ENCODE measurements at places on chromosomes 12 and 14. TPM values are rescaled to one million over a fixed set of nuclear protein-coding genes. Genes with fewer than 3 reads are reported as not detected.
A peak's percentile ranks its signal among the peaks of the same experiment; 100 is the strongest.

RAD51B gene
- 20.7 TPM for total RNA-seq

GRCh38 chr12:57173089-57173488 is 25.7 kb upstream of the LRP1-AS start:
- H3K27me3 ChIP-seq: peaks cover 9% of the 10 kb centered on the region
- H3K4me3 ChIP-seq: no peak overlapping the region
- H3K4me1 ChIP-seq: no peaks in the 10 kb centered on the region
- peak overlapping the region; percentile 72 for H3K27ac ChIP-seq
- peaks cover 2% of the 10 kb centered on the region for H3K36me3 ChIP-seq

GRCh38 chr12:38384816-38385378 is 68.3 kb downstream of the ALG10B start:
- no peak overlapping the region for H3K27ac ChIP-seq
- no peaks in the 10 kb centered on the region for H3K36me3 ChIP-seq
- H3K4me1 ChIP-seq: no peaks in the 10 kb centered on the region
- no peak for DNase-seq

DNA sequence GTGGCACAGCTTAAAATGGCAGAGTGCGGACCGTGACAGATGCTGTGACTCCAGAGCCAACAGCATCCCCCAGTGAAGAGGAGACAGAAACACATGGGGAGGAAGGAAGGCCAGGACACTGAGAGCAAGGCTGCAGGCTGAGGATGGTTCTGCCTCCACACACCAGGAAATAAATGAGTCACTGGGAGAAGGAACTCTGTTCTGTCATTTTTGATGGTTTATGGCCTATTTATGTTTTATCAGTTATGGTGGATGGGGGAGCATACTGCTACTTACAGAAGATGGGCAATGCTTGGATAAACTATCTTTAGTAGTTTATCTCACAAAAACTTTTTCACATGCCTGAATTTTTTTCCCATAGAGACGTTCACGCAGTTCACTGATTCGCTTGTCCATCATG is 33.8 kb downstream of the ZFYVE21 start:
- DNase-seq: no peak
- no peak overlapping the region for H3K4me3 ChIP-seq
- H3K36me3 ChIP-seq: peaks cover 2% of the 10 kb centered on the region
- H3K27ac ChIP-seq: no peak overlapping the region

DNA sequence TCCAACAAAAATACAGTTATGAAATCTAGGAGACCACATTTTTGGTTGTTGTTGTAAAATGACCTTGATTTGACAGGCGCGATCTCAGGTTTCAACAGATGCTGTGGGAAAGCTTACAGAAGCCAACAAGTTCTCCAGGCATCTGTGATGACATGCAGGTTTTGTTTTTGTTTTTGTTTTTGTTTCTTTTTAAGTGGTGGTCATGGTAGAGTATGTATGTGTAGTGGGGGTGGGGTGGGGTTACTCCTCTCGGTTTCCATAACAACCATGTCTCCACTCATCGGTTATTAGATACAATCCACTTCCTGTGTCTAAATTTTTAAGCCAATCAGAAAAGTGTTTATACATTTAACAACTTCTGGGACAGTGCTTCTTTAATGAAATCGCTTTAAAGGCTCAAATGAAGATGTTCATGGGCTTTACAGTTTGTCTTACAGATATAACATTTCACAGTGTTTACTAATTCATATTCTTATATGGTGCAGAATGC is 199.9 kb upstream of the FOXN3 start:
- H3K4me1 ChIP-seq: peaks cover 59% of the 10 kb centered on the region
- H3K27ac ChIP-seq: peak overlapping the region; percentile 97
- H3K4me3 ChIP-seq: peak overlapping the region; percentile 93

GRCh38 chr12:751192-751998 is 984 bp upstream of the WNK1 start:
- H3K27ac ChIP-seq: no peak overlapping the region
- peak; percentile 58 for DNase-seq
- H3K27me3 ChIP-seq: no peaks in the 10 kb centered on the region
- H3K4me3 ChIP-seq: no peak overlapping the region
- H3K36me3 ChIP-seq: no peaks in the 10 kb centered on the region

- peak overlapping the region; percentile 56 for H3K27ac ChIP-seq
- H3K36me3 ChIP-seq: peaks cover 12% of the 10 kb centered on the region
- H3K4me1 ChIP-seq: peaks cover 7% of the 10 kb centered on the region
- DNase-seq: no peak
- no peaks in the 10 kb centered on the region for H3K27me3 ChIP-seq
Observed at GRCh38 chr12:109449845-109450532, 27.1 kb downstream of the KCTD10 start.

Measured in T-helper 17 cell (primary cell).